Stimulated activated CD8-positive, alpha-beta memory T cell treated with anti-CD3 and anti-CD28 coated beads, Interleukin-4, amount 100 ng/mL, for 1 hour (primary cell): ENCODE measurements at places on chromosomes 3 and 15.

GRCh38 chr3:49278548-49278947 is 1.5 kb upstream of the C3orf62 start:
- no peak for DNase-seq

GRCh38 chr3:77081240-77081661 is 41.4 kb downstream of the ROBO2 start:
- no peak for DNase-seq

- no peak for DNase-seq
These were observed 29.6 kb downstream of the RPL22L1 start for GRCh38 chr3:170840291-170840859.

GRCh38 chr3:170741756-170742529 is 128.1 kb downstream of the RPL22L1 start:
- no peak for DNase-seq

- no peak for DNase-seq
These were observed 2.2 kb downstream of the CDCP1 start for GRCh38 chr3:45143673-45144671.

- no peak for DNase-seq
These were observed 54.6 kb downstream of the RBMS3 start for GRCh38 chr3:29335438-29335837.

DNA sequence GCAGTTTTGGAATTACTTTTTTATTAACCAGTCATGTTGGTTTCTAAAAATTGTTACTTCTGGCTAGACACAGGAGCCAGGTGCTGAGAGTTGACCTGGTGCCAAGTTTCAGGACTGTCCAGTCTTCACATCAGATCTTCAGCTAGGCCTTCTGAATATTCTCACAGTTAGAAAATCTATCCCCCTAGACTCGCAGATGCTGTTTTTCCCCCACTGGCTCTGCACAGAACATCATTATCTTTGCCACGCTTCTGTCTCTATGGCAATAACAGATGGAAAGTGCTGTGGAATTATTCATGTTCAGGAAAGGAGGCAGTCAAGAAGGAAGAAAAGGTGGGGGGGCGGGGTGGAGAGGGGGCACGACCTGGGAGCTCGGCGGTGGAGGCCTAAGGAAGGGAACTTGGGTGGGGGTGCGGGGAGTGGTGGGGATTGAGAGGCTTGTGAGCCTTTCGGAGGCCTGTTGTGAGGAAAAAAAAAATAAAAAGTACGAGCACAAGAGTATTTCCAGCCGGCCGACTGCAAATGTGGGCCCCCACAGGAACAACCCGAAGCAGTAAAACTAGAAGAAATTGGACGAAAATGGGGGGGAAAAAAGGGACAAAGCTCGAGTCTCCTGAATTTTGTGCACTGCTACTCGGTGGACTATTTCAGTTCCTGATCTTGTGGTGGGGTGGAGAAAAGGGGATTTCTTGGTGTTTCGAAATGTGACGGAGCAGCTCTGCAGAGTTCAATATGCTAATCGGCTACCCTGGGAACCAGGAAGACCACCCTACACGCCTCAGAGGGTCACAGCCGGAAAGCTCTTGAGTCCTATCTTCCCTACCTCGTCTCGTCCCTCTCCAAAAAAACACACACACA is 1.5 kb upstream of the SKIL start:
- DNase-seq: no peak

GRCh38 chr15:33188641-33189257 is 5.8 kb downstream of the FMN1 start:
- no peak for DNase-seq

DNA sequence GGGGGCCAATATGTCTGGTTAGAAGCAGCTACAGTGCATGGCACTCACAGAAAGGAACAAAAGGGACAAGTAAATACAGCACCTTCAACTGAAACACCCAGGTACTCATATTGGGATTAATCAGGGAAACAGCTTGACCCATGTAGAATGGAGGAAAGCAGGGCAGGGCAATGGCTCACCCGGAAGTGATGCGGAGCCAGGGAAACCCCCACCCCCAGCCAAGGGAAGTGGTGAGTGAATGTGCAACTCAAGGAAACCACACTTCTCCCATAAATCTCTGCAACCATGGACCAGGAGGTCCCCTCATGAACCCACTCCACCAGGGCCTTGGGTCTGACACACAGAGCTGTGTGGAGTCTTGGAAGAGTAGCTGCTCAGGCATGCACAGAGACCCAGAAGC is 117.1 kb downstream of the MTHFS start:
- DNase-seq: no peak

GRCh38 chr3:79258479-79258878 is 509.3 kb downstream of the ROBO1 start:
- DNase-seq: no peak

DNA sequence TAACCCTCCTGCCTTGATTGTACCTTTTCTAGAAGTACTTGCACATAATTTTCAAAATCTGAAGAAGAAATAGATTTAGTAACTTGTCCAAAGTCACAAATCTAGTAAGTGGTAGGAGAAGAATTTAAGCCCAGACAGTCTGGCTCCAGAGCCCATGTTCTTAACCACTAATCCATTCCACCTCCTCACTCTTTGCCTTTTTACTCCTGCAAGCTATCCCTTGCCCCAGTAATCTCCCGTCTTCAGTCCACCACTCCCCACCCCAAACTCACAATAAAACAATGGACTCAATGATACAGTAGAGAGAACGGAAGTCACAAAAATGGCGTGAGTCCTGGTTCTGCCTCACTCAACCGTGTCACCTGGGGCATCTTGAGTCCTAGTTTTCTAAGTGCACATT is 48.7 kb downstream of the SETMAR start:
- no peak for DNase-seq

DNA sequence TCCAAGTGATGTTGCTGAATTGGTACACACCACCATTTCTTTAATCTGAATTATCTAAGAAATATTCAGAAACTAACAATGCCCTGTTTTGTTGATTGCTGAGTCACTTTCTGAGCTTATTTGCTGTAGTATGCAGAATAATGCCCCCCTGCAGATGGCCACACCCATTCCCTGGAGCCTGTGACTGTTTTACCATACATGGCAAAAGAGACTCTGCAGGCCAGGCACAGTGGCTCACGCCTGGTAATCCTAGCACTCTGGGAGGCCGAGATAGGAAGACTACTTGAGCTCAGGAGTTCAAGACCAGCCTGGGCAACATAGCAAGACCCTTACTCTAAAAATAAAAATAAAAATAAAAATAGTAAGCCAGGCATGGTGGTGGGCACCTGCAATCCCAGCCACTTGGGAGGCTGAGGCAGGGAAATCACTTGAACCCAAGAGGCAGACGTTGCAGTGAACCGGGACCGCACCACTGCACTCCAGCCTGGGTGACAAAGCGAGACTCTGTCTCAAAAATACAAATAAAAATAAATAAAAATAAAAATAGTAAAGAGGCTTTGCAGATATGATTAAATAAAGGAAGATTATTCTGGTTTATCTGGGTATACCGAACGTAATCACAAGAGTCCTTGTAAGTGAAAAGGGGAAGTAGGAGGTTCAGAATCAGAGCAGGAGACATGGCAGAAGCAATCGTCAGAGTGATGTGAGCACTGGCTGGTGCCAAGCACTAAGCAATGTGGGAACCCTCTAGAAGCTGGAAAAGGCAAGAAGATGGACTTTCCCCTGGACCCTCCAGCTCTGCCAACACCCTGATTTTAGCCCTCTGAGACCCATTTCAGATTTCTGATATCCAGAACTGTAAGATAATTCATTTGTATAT is 19.0 kb downstream of the PCYT1A start:
- DNase-seq: no peak

DNA sequence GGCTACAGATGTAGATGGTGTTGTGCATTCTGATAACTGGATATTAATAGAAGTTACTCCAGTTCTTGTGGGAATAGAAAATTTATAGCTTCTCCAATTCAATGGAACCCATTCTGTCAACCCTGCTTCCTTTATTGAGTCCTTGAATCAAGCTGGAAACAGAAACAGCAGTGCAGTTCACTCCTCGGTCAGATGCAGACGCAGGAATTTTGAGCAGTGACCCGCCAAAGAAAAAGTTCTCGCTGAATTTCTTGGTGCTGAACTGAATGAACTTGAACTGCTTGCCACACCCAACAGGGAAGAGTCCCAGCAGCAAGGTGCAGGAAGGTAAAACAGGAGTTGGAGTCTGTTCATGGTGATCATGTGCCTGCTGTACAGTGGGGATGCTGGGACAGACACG is 10.3 kb downstream of the HRH1 start:
- no peak for DNase-seq

DNA sequence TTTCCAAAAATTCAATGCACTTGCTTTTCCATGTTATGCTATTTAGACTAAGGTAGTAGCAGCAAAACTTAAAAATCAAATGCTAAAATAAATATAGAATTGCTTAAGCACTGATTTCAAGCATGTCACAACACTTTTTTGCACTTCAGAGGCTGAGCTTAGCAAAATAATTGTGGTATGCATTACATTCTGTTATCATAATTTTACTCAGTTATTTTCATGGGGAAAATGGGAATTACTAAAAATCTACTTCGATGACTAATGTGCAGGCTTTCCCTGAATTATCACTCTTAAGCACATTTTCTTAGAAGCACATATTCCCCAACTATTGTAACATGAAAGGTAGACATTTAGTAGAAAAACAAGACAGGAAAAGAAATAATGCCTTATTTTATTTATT is 322.4 kb upstream of the CBLB start:
- no peak for DNase-seq

DNA sequence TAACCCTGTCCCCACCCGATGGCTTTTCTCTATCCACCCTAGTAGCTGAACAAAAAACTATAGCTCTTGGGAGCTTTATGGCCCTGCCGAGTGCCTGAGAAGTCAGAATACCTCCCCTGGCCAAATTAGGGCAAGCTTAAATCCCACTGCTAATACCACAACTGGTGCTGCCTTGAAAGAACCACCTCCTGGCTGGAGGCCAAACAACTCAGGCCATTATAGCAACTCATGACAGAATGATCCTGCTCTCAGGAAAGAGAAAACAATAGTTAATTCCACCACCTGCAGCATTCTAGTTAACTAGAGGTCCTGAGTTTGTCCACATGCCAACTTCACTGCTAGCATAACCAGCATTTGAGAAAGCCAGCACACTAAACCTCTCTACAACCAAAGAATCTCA is 123.2 kb downstream of the RTP4 start:
- DNase-seq: no peak

DNA sequence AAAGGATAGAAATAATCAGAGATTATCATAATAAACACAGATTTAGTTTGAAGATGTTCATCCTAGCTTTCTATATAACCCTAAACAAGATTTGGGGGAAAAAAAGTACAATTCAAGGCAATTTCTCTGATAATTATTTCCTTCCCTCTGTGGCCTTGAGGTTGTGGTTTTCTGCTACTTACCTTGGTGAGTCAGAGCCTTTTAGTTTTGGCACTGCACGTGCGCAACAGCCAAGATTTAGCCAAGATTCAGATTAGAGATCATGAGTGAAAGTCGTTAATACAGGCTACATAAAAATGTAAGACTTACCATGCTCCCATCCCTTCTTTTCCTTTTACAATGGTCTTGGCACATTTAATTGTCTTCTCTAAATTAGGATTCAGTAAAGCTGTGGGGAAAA is 6.7 kb downstream of the LYZL4 start:
- DNase-seq: no peak

- DNase-seq: no peak
These were observed 45.6 kb upstream of the LDHAL6B start for GRCh38 chr15:59160880-59161593.

DNA sequence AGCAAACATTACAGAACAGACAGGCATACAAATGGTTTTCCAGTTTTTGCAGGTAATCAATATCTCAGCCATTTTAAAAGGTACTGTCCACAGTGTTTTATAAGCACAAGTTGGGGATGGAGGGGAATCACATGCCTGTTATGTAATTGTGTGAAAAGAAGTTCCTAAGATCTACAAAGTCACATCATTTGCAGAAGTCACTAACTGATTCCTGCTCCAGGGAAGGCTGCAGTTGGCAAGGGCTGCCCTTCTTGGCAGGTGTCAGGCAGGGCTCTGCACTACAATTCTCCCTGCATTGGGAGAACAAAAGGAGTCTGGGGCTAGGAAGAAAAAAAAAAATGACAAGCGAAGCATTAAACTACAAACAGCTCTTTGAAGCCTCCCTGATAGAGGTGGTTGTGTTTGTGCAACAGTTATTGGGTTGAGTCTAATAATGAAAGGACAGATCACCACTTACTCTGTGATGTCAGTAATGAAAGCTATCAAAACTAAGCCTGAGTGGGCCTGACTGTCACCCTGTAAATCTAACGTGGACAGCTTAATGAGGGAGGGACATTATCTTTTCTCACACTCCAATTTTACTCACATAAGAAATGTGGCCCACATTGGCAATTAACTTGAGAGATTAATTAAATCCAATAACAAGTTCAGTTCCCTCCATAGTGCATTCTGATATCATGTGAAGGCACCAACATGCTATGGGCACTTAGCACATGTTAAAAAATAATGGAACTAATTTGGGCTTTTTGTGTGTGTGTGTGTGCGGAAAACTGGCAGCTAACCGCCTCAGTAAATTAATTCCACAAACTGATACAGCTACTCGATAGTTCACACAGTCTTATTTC is 242.9 kb downstream of the FHIT start:
- DNase-seq: no peak

- no peak for DNase-seq
These were observed 19.7 kb downstream of the FOXP1 start for GRCh38 chr3:71563827-71564226.

GRCh38 chr3:144429719-144430121 is 458.1 kb downstream of the DIPK2A start:
- DNase-seq: no peak

GRCh38 chr3:71784201-71784913 is 591 bp downstream of the PROK2 start:
- DNase-seq: no peak

- DNase-seq: no peak
These were observed 66.4 kb downstream of the SEMA5B start for GRCh38 chr3:122961146-122961545.

DNA sequence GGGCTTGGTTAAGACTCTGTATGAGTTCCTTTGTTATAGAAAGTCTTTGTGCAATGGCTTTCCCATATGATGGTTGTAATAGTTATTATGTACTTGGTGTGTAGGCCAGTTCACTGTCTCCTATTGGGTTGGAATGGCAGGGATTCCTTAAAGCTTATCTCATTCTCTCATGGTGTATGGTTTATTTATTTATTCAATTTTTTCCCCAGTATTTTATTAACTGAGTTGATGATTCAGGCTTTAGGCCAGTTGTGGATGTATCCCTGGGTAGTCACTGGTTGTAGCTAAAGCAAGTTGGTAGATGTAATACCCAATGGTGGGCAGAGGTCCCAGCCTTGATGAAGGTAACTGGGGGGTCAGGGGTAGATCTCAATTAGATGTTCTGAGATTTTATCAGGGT is 349.4 kb downstream of the DOCK3 start:
- DNase-seq: no peak

DNA sequence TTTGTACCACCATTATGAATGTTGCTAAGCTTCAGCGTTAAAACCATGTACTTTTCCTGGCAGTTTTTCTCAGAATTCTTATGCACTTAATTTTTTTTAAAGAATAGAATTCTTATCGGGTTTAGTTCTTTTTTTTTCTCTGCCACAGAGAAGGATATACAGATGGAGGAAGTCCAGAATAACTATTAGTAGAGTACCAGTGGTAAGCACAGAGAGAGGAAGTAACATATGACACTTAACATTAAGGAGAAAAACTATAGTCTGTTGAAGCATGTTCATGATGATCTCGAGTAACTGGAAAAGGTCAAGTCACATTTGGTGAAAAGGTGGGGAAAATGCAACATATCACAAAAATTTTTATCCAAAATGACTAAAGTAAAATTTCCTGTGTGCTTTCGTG is 68.9 kb downstream of the RNF13 start:
- no peak for DNase-seq
